ENCODE measurements at places on chromosomes 6 and 20.

- no peak for DNase-seq
Observed at GRCh38 chr20:60959971-60960370, 292.1 kb upstream of the CDH4 start.

DNA sequence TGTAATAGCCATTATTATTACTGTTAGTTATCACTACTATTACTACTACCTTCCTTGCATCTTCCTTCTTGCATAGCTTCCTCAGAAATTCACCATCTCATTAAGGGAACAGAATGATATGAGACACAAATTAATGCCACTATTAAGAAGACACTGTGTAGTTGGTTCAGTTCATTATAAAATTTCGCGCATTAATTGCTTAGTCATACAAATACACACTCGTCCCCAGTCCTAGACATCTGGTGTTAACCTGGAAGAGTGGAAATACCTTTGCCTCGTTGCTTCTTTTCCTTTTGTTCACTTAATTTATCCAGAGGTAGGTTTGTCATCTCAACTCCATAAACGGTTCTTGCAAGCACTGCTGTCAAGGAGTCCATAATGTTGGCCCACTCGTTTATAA lies 107.5 kb downstream of the RALGAPA2 start:
- DNase-seq = no peak

GRCh38 chr6:134467620-134468019 lies 149.7 kb upstream of the SGK1 start:
- DNase-seq = no peak

GRCh38 chr6:99613705-99614429 lies 7.2 kb downstream of the PRDM13 start:
- DNase-seq = no peak

DNA sequence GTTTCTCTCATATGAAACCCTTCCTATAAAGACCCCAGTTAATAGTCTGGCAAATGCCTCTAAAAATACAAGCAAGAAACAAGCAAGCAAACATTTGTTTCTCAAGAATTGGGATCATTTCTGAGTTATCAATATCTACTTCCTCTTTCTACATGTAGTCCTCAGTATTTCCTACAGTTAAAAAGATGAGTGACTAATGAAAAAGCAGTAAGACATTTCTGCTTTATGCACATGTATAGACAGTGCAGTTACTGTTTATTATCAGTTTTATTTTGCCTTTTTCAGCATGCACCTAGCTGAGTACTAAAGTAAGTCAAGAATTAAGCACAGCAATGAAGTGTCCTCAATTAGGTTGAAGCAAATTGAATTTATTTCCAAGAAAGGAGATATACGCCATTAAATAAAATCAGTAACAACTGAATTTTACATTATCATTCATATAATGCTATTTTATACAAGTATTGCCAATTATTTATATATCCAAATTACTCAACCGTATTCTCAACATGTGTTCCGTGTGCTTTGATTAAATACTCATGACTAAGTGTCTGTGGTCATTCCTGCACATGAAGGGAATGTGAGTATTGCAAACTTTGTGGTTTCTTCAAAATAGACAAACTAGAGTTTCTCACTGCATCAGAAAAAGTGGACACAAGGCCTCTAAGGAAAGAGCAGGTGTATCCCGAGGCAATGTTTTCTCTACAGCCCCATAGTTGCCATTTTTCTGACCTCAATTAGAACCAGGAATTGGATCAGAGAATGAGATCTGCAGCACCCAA lies 159.3 kb upstream of the MARCKS start:
- DNase-seq = no peak

GRCh38 chr6:126804332-126805064 lies 314.0 kb upstream of the RSPO3 start:
- no peak for DNase-seq

DNA sequence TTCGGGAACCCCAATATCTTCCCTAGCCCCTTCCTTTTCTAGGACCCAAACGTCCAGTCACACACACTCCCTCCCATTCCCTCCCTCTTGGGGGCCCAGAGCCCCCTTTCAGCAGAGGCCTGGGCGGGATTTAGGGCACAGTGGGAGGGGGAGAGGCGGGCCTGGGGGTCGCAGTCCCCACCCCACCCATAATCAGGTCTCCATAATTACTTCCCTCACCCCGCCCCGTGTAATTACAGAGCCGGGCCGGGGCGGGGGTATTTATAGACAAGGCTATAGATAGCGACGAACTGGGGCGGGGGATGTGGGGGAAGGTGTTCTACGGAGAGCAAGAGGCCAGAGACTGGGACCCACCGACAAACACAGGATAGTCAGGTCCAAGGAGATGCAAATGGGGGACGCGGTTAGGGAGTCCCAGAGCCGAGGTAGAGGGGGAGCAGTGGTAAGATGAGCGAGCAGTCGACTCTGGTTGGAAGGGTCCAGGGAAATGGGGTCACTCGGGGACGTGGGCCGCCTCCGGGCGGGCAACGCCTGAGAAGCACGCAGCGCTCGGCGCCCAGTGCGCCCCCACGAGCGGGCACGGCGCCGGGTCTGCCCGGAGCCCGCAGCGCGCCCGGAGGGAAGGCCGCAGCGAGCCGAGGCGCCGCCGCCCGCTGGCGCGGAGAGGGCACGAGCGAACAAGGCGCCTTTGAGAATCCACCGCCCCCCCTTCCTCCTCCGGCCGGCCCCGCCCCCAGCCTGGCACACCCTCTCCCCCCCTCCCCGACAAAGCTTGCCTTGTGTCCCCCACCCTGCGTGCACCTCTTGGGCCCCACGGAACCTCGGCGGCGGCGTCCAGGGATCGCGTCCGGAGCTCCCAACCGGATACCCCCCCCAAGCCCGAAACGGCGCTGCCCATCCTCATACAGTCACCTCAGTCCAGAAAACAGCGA lies 670 bp upstream of the COL11A2 start:
- DNase-seq = no peak

- no peak for DNase-seq
Observed at GRCh38 chr6:109060571-109060970, 34.1 kb downstream of the SESN1 start.

DNA sequence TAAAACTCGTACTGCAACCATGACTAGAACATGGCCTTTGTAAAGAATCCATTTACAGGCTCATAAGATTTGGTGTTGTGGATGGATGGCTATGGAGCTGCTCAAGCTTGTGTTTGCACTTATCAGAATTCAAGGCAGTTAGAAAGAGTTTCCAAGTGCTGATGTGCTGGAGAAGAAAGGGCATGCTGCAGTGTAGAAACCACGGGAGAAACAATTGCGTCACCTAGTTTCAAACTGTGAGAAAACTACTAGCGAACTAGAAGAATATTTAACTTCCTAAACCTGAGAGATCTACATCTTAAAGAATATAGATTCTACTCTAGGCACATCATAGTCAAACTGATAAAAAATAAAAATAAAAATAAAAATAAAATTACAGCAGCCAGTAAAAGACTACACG lies 116.2 kb downstream of the SGK1 start:
- DNase-seq = no peak

DNA sequence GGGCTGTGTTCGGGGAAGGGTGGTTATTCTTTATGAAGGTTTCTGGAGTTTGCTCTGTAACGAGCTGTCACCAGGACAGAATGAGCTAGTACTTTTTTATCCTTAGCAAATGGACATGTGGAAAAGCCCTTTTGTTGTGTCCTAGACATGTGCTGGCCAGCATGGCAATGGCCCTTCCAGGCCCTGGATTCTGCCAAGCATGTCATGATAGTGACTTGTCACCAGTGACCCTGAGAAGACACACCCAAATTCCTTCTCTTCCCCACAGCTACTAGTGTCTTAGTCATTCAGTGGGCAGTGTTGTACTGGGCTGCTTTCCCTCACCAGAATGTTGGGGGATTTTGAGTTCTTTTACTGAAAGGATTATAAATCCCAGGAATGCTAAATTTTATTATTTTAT lies 74.0 kb upstream of the XRN2 start:
- DNase-seq = no peak

- DNase-seq = no peak
Observed at GRCh38 chr6:47974106-47974505, 136.9 kb downstream of the PTCHD4 start.

GRCh38 chr6:149964308-149965193 lies 808 bp downstream of the ULBP1 start:
- DNase-seq = no peak

- no peak for DNase-seq
Observed at GRCh38 chr20:22341508-22341907, 242.9 kb downstream of the FOXA2 start.

GRCh38 chr6:45696738-45697137 lies 318.9 kb downstream of the CLIC5 start:
- no peak for DNase-seq

DNA sequence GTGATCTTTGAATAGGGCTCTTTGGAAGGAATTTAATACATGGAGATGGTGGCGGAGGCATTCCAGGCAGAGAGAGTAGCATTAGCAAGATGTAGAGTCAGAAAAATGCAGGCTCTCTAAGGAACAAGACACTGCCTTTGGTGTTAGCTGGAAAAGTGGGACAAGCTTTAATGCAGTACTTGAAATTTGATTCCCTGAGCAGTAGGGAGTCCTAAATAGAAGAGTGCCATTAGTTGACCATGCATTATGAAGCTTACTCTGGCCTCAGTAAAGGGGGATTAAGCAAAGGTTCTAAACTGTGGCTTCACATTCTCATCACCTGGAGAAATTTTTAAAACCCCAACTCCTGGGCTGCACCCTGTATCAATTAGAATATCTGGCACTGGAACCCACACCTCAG lies 494.8 kb upstream of the SOX4 start:
- no peak for DNase-seq

- no peak for DNase-seq
Observed at GRCh38 chr6:156646496-156646895, 130.7 kb upstream of the ARID1B start.

GRCh38 chr6:88236612-88237360 lies 70.6 kb upstream of the CNR1 start:
- no peak for DNase-seq

- DNase-seq = peak; percentile 2
Observed at GRCh38 chr6:107458672-107459282, 587 bp downstream of the PDSS2 start.

DNA sequence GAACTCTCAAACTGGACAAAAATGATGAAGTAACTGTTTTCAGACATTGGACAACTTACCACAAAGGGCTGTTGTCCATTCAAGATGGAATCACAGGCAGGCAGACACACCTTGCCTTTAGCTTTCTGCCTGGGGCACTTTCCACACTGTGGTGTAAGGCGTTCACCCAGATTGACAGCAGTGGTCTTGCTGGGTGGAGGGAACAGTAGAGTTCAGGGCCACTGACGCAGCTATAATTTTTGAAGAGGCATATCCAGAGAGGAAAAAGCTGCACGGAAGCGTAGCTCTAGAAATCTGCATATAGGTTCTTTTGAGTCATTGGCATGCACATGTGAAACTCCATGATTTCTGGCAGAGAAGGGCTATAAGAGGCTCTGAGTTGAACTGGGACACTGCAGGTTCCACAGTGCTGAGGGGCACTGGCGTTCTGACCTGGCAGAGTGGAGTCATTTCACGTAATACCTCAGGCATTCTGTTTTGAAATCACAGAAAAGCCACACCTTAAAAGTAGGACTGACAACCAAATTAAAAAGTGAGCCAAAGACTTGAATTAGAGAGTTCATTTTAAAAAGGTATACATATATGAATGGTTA lies 105.0 kb upstream of the EDN1 start:
- no peak for DNase-seq

DNA sequence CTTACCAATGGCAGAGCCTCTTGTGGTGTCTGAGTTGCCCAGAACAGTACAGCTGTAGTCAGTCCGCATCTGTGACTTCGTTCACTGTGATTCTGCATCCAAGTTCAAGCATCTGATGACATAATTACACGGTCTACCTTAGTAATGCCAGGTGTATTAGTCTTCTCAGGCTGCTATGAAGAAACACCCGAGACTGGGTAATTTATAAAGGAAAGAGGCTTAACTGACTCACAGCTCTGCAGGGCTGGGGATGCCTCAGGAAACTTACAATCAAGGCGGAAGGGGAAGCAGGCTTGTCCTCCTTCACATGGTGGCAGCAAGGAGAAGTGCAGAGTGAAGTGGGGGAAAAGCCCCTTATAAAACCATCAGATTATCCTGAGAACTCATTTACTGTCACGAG lies 163.9 kb upstream of the SULF2 start:
- DNase-seq = no peak

DNA sequence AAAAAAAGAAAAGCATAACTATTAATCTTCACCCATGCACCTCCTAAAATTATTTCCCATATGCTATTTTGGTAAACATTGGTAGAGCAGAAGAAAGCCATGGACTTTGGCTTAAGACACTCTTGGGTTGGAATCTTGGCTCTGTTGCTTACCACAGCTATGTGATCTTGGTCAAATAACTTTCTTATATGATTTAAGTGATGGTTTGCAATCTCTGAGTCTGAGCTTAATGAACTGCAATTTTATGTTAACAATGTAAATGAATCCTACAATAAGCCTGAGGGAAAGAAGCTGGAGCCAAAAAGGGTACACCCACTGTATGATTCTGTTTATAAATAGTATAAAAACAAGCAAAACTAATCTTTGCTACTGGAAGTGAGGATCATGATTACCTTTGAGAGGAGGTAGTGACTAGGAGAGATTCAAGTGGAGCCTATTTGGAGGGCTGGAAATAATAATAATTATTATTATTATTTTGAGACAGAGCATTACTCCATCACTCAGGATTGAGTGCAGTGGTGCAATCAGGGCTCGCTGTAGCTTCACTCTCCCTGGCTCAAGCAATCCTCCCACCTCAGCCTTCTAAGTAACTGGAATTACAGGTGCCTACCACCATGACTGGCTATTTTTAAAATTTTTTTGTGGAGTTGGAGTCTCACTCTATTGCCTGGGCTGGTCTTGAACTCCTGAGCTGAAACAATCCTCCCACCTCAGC lies 34.5 kb downstream of the ABRACL start:
- DNase-seq = no peak

DNA sequence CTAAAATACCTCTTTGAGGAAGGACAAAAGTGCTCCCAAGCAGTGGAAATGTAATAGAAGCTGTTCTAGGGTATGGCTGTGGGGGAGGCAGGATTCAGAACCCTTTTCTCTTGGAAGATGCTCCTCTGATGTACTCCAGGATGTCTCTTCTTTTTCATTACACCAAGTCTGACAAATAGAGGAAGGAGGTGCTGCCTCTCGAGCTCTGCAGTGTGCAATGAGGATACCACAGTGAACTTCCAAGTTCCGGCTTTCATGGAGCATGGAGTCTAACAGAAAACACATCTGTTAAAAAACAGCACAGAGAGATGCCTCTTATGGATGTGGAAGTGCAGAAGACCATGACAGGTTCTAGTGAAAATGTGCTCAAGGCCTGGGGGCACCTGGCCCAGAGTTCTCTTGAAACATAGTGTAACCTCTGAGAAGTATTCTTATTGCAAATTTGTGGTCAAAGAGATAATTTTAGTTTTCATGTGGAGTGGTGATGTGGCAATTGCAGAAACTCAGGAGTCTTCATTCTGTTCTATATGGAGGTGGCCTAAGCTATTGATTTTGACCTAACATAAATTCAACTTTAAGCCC lies 362.0 kb upstream of the CITED2 start:
- DNase-seq = no peak

GRCh38 chr20:39112178-39112743 lies 150.1 kb downstream of the DHX35 start:
- no peak for DNase-seq

GRCh38 chr6:139407718-139408222 lies 33.3 kb upstream of the CITED2 start:
- no peak for DNase-seq

GRCh38 chr6:163370464-163371117 lies 43.9 kb upstream of the QKI start:
- DNase-seq = no peak

GRCh38 chr6:169098116-169098515 lies 155.5 kb downstream of the THBS2 start:
- DNase-seq = no peak

- DNase-seq = no peak
Observed at GRCh38 chr6:107736713-107737396, 87.3 kb downstream of the SCML4 start.
